ENCODE measurements at places on chromosomes 2 and 18. TPM values are rescaled to one million over a fixed set of nuclear protein-coding genes. Genes with fewer than 3 reads are reported as not detected.

The TTC31 gene
- 32.4 TPM for total RNA-seq

The SFT2D3 gene
- total RNA-seq, result 13.1 TPM

The MYO5B gene
- total RNA-seq, result 57.4 TPM

The CAPN14 gene
- total RNA-seq, result 0.20 TPM

The IL36A gene
- not detected for total RNA-seq

The RBM44 gene
- total RNA-seq, result 2.8 TPM

The STRADB gene
- total RNA-seq, result 19.3 TPM

The CFAP221 gene
- total RNA-seq, result 25.6 TPM

The NCKAP5 gene
- 23.5 TPM for total RNA-seq

The GAREM2 gene
- total RNA-seq, result 0.22 TPM

The HOXD11 gene
- not detected for total RNA-seq

The SRD5A2 gene
- 0.64 TPM for total RNA-seq

The NDUFAF7 gene
- total RNA-seq, result 30.4 TPM

The SPP2 gene
- total RNA-seq, result not detected

The ASAP2 gene
- total RNA-seq, result 20.4 TPM

The AMMECR1L gene
- total RNA-seq, result 16.5 TPM

The GPR75 gene
- total RNA-seq, result 4.3 TPM

The TCF23 gene
- not detected for total RNA-seq

The MC5R gene
- total RNA-seq, result not detected

The RNF144A gene
- total RNA-seq, result 12.8 TPM

The UBXN2A gene
- 9.1 TPM for total RNA-seq

The ASXL3 gene
- total RNA-seq, result 0.46 TPM

The LCLAT1 gene
- total RNA-seq, result 7.3 TPM

The NFATC1 gene
- total RNA-seq, result 23.4 TPM

The DPYSL5 gene
- total RNA-seq, result not detected

Data from upper lobe of left lung (tissue), 6 donors.